ENCODE measurements at places on chromosomes 3 and 15. TPM values are rescaled to one million over a fixed set of nuclear protein-coding genes. Genes with fewer than 3 reads are reported as not detected.

DNA sequence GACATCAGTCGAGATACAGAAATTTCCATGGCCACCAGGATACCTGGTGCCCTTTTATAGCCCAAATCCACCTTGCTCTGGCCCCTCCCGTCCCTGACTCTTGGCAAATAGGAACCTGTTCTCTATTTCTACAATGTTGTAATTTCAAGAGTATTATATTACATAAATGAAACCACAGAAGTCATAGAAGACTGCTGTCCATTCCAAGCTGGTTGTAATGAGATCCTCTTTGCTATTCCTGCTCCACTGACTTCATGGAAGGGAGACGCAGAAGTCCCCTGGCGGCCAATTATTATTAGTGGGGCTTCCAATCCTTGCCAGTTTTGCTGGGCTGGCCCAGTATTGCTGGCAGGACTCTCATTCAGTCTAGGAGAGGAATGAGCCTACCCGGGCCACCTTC is 26.6 kb downstream of the DCP1A start:
- no peak for DNase-seq

GRCh38 chr15:89673165-89673512 is 6.0 kb downstream of the PLIN1 start:
- no peak for DNase-seq

- no peak for DNase-seq
Observed at GRCh38 chr3:120182613-120183511, 88.6 kb upstream of the GSK3B start.

Gene RTP3
- not detected for total RNA-seq

Data from breast epithelium (tissue), 4 donors.